ENCODE measurements at places on chromosomes 12 and 14. TPM values are rescaled to one million over a fixed set of nuclear protein-coding genes. Genes with fewer than 3 reads are reported as not detected.

The MYH6 gene
- 7.7 TPM for polyA plus RNA-seq

The ZNF385A gene
- polyA plus RNA-seq: 18.1 TPM

The RASSF8 gene
- polyA plus RNA-seq: not detected

The NGB gene
- not detected for polyA plus RNA-seq

The CCDC198 gene
- polyA plus RNA-seq: 0.24 TPM

The SLC24A4 gene
- polyA plus RNA-seq: 3.0 TPM

The SIRT4 gene
- polyA plus RNA-seq: 5.0 TPM

The LRFN5 gene
- 6.9 TPM for polyA plus RNA-seq

The C14orf132 gene
- polyA plus RNA-seq: 14.9 TPM
